Occipital lobe (tissue), 3 donors: ENCODE measurements at places on chromosomes 3 and 15. TPM values are rescaled to one million over a fixed set of nuclear protein-coding genes. Genes with fewer than 3 reads are reported as not detected.

Gene BHLHE40
- 6.6 TPM for total RNA-seq

Gene UROC1
- not detected for total RNA-seq

Gene NR2F2
- total RNA-seq = 4.1 TPM

Gene LRRC34
- total RNA-seq = 8.1 TPM

Gene FBLN2
- total RNA-seq = 9.4 TPM

Gene ATP13A5
- total RNA-seq = under 0.01 TPM

Gene FOXL2NB
- total RNA-seq = 0.16 TPM

Gene TLR9
- under 0.01 TPM for total RNA-seq

Gene TEX55
- total RNA-seq = not detected

Gene ZNF501
- total RNA-seq = 26.8 TPM

Gene AGBL1
- total RNA-seq = 0.47 TPM

Gene DNAH12
- total RNA-seq = 0.62 TPM

Gene GOLGA8M
- total RNA-seq = not detected

- no peak for DNase-seq
Measured at GRCh38 chr15:32857732-32858131, 139.9 kb downstream of the GREM1 start.

DNA sequence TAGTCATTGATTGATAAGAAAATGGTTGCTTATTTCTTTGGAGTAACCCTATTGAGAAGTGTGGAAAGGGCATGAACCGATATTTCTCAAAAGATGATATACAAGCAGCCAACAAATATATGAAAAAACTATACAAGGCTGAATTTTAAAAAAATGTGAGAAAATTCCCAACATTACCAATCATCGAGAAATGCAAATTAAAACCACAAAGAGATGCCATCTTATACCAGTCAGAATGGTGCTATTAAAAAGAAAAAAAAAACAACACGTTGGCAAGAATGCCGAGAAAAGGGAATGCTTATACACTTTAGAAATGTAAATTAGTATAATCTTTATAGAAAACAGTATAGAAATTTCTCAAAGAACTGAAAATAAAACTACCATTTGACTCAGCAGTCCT lies 77.7 kb upstream of the ROBO1 start:
- no peak for DNase-seq

GRCh38 chr3:4856986-4857385 lies 122.3 kb upstream of the BHLHE40 start:
- DNase-seq = no peak

- no peak for DNase-seq
Measured at GRCh38 chr3:140756240-140757016, 78.6 kb downstream of the TRIM42 start.

- no peak for DNase-seq
Measured at GRCh38 chr3:52153389-52154096, 680 bp downstream of the POC1A start.

DNA sequence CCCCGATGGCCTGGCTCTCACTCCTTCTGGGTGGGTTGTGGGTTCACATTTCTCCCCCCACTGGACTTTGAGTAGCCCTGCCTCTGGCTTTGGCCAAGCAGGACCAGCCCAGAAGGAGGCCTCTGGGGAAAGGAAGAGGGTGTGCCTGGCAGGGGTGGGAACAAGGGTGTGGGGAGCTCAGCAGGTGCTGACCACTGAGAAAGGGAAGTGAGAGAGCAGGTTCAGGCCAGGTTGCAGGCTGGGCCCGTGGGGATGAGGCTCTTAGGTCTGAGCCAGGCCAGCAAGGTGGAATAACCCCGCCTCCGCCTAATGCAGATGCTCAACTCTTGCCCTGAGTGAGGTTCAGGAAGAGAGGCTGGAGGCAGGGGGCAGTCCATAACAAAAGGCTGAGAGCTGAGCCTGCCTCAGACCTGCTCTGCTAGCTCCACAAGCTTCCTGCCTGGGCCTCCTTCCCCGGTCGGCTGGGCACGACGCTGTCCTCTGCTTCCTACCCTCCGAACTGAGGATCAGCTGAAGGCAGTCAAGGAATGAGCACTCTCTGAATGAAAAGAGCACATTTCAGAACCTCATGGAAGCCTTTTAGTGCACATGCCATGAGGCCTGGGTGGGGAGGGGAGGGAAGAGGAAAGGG lies 82.7 kb downstream of the TLE3 start:
- DNase-seq = no peak

GRCh38 chr3:79514069-79514468 lies 253.7 kb downstream of the ROBO1 start:
- DNase-seq = no peak

GRCh38 chr15:74389241-74390048 lies 22.0 kb upstream of the CYP11A1 start:
- no peak for DNase-seq

DNA sequence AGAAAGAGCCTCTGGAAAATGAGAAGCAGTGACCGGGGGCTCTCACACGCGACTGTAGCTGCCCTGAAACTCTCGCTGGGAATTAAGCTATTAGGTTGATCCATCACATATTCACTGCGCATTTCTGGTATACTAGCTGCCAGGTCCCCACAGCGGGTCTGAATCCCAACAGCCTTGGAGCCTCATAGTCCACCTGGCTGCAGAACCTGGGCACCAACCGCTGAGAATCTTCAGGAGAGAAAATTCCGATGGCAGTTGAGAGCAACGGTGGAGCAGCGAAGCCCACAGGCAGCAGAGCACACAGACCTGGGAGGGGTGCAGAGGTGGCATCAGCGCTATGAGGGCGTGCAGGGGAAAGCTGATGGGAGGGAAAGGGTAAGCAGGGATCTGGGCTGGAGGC lies 75.1 kb downstream of the FAM174B start:
- DNase-seq = no peak

GRCh38 chr3:134590766-134591165 lies 60.1 kb downstream of the KY start:
- no peak for DNase-seq

GRCh38 chr3:179373938-179374337 lies 26.4 kb downstream of the MFN1 start:
- DNase-seq = no peak

GRCh38 chr15:71712182-71712581 lies 98.2 kb upstream of the NR2E3 start:
- DNase-seq = no peak

- no peak for DNase-seq
Measured at GRCh38 chr3:178603735-178604134, 67.5 kb downstream of the KCNMB2 start.

GRCh38 chr3:172746475-172746874 lies 4.1 kb upstream of the ECT2 start:
- no peak for DNase-seq

- DNase-seq = no peak
Measured at GRCh38 chr15:74826921-74827320, 494 bp downstream of the CPLX3 start.

DNA sequence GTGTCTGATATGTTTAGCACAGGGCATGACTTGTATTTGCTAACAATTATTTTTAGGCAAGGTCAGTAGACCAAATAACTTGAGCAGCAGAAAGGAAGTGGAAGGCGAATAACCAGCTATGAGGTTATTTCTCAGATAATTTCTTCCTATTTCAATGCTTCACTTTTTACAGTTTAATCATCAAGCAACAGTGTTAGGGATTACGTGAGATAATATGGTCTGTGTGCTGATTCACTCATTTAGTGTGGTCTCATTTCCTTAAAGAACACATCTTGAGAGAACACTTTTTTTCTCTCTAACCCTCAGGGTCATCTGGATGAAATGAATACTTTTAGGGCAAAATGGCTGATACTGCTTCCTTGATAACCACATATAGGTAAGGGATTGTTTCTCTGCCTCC lies 126.0 kb upstream of the CCNL1 start:
- no peak for DNase-seq

DNA sequence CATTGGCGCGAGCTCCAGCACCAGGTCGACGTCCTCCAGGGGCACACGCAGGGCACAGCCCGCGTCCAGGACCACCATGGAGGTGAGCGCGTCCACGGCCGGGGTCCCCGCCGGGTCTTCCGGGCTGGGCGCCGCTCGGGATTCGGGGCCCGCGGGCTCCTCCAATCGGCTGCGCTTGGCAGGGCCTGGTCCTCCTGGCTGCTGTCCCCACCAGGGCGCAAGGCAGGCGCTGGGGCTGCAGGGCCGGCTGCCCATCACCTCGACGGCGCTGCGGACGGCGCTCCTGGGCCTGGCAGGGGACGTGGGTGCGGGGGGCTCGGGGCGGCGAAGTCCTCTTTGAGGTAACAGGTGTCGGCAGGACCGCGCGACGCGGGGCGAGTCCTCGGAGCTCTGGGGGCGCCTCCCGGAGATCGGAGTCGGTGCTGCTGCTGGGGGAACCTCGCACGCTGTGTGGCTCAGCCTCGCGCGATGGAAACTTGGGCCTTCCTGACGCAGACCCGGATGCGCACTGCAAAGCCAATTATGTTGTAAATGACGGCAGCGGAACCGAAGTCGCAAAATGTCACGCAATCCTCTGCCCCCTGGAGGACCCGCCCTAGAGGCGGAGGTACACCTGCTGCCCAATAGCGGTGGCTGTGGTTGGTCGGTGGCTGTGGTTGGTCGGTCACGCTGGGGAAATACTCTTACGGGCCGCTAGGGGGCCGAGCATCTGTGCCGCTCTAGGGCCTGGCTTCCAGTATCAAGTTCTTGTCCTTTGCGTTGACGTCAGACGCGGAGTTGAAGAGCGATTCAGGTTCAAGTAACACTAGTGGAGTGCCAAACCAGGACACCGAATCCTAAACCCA lies at the start of gene PRR23C:
TSS of gene PRR23C (minus strand) at position 527 of the 845 bp plus-strand sequence. CDS start at position 255, 272 bp downstream.
- no peak for DNase-seq

DNA sequence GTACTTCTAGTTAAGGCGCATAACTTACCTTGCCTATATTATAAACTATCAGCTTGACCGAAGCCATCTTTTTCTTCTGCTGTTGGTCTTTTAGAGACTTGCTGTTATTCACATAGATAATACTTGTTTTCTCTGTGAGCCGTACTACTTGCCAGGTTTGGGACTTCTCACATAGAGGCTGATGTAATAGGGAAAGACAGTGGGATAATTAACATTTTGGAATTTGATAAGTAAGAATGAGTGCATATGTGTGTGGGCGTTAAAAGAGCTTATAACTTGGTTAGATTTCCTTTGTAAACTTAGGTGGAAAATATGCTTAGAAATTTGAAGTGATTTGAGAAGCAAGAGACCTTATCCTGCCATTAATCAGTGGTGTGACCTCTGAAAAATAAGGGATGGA lies 47.8 kb downstream of the FNDC3B start:
- DNase-seq = no peak

GRCh38 chr15:39199076-39199475 lies 381.8 kb upstream of the THBS1 start:
- DNase-seq = no peak

GRCh38 chr15:99257107-99257750 lies 5.9 kb downstream of the LRRC28 start:
- no peak for DNase-seq
